ENCODE measurements at places on chromosomes 7 and 10.

- no peak for DNase-seq
These were observed 1255.5 kb upstream of the PHF14 start for GRCh38 chr7:9718071-9718661.

- no peak for DNase-seq
These were observed 8.4 kb upstream of the UCN3 start for GRCh38 chr10:5356302-5356763.

- DNase-seq = no peak
These were observed 78.9 kb downstream of the LRRC17 start for GRCh38 chr7:102991540-102992214.

GRCh38 chr7:2953099-2953498, 90.6 kb downstream of the CARD11 start:
- DNase-seq = no peak

GRCh38 chr7:152987656-152988055, 228.1 kb downstream of the ACTR3B start:
- DNase-seq = no peak

DNA sequence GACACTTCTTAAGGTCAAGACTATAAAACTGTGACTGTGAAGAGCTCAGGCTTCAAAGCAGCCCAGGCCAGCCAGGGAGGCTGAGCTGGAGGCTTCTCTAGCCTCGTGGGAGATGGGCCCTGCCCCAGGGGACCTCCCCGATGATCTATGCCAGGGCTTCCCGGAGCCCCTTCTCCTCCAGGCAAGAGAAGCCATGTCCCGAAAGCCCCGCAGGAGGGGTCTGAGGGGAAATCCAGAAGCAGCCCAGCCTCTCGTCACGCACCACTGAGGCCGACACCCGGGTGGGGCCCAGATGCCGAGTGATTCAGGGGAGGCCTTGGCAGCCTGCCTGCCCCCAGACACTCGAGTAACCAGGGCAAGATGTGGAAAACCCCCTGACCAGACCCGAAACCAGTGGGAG, 63.7 kb downstream of the PROSER2 start:
- no peak for DNase-seq

GRCh38 chr7:131745390-131746248, 189.2 kb upstream of the PODXL start:
- no peak for DNase-seq

DNA sequence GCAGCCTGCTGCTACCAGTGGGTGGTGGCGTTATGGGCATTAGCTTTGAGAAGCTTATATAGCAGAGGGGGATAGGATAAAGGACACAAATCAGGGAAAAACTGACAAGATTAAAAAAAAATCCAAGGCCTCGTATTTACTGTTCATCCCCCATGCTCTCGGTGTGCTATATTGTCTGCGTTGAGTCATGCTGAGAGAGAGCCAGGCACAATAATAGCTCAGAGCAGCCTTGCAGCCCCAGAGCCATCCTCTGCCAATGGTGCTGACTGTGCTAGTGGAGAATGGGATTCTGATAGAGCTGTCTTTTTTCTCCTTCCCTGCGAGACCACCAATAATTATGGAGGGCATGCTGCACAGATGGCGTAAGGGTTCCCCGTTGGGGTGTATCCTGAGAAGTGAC, 51.7 kb upstream of the FZD1 start:
- no peak for DNase-seq

GRCh38 chr7:21585070-21585724, 42.4 kb downstream of the DNAH11 start:
- DNase-seq = no peak

DNA sequence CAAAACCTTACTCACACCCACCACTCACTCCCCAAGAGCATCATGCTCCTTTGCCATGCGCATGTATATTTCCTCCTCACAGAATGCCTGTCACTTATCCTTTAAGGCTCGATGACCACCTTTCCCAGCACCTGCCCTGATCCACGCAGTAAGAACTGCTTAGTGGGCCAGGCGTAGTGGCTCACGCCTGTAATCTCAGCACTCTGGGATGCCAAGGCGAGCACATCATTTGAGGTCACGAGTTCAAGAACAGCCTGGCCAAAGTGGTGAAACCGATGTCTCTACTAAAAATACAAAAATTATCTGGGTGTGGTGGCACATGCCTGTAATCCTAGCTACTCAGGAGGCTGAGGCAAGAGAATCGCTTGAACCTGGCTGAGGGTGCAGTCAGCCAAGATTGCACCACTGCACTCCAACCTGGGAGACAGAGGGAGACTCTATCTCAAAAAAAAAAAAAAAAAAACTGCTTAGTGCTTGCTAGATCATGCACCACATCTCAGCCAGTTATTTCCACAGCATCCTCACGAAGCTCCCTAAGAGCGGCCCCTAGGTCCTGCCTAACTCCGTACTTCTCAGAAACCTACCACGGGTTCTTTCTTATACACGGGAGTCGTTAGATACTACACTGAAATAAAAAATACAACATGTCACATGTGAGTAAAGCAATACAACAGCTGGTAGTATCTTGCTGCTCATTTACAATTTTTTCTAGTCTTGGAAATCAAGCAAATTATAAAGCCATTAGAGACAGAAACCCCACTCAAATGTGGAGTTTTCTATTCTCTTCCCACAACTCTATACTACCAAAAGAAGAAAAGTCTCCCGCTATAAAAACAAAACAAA, 37.2 kb downstream of the CYTH3 start:
- DNase-seq = no peak

GRCh38 chr7:10588084-10588483, 385.6 kb upstream of the PHF14 start:
- DNase-seq = no peak

DNA sequence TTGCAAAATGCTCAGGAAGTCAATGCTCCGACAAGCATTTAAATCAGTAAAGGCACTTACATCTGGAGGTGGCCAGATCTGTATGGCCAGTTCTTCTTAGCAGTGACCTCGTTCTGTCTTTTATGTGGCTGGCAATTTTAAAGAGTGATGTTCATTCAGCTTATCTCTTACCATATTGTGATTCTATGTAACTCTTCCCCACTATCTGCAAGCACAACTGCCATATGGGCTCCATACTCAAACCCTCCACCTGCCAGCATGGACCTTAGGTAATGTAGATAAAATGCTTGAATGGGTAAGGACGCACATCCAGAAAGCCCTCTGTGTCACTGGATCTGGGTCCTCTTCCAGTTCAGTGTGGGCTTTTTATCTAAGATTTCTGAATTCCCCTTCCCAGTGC, 42.4 kb upstream of the STK17A start:
- DNase-seq = no peak

DNA sequence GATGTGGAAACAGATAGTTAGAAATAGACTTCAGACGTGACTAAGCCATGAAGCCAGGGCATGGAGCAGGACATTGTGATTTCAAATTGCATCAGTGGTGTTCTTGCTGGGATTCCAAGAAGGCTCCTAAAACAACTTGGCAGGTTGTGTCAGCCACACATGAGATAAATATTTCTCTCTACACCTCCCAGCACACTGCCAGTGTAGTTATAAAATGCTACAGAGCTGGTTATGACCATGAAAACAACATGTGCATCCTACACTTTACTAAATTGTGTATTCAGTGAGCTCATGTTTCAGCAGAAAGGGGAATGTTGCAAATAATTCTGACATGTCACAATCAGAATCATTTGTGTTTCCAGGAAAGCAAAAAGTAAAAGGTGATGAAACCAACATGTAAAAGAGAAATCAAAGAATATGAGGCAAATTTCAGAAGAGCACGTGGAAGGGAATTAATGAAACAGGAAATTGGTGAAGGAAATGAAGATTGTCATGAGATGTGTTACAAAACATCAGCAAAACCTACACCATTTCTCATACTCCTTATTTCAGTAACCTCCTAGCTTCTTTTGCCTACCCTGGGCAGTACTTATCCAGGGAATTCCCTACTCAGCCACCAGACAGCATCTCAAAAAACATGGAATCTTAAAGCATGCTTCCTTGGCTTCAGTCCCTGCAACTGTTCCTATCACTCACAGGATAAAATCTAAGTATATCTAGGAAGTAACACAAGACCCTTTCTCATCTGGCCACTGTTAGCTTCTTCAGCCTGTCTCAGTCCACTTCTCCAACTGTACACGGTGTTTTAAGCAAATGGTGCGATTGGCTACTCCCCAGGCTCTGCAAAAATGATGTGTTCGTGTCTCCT, 5.8 kb upstream of the CYP3A7 start:
- no peak for DNase-seq

DNA sequence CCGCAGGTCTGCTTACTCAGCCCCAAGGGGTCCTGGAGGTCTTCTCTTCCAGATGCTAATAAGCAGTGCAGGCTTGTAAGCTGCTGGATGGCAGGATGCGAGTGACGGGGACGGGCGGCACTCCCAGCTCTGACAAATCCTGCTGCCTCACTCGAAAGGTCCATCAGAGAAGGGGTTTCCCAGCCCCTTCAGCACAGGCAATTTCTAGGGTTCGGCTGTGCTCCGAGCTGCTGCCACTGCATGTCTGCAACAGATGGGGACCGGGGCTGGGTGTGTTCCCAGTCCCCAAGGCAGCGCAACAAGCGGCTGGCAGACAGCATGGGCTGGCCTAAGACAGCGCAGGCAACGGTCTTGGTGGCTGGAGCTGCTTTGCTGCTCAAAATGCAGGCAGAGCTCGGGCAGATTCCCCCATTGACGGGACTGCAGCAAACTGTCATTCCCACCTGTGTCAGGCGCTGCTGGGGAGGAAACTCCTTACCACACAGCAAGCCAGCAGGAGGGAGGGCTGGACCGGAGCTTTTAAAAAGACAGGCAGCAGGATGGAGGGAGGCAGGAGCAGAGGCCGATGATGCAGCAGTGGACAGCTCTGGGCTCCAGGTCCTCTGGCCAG, 62.4 kb downstream of the PRKAG2 start:
- no peak for DNase-seq

- DNase-seq = no peak
These were observed 196.9 kb upstream of the PPP2R2D start for GRCh38 chr10:131703941-131704340.

GRCh38 chr7:127252377-127252713, 396 bp downstream of the GRM8 start:
- no peak for DNase-seq

GRCh38 chr7:157768198-157768597, 431.4 kb downstream of the DNAJB6 start:
- DNase-seq = no peak

DNA sequence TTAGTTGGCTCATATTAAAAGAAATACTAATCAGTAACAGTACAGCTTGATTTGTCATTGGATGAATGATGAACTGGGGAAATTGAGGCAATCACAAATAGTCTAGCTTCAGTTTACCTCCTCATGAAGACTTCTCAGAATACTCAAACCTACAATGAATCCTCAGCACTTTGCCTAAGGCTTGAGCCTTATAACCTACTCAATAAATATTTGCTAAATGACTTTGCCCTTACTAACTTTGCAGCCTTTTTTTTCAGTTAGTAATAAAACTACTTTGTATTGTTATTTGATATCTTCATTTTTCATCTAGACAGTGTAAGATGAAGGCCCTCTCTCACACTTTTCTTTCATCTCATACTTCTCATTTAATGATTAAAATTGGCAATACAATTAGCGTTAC, 1162.5 kb upstream of the C7orf33 start:
- DNase-seq = no peak

- no peak for DNase-seq
These were observed 61.0 kb downstream of the VTI1A start for GRCh38 chr10:112507988-112508387.

GRCh38 chr10:119316729-119317097, 109.3 kb downstream of the GRK5 start:
- no peak for DNase-seq

- DNase-seq = no peak
These were observed 388.2 kb upstream of the TEX47 start for GRCh38 chr7:89183712-89184111.

- no peak for DNase-seq
These were observed 6.9 kb downstream of the GIMAP5 start for GRCh38 chr7:150744041-150744656.

- no peak for DNase-seq
These were observed 14.0 kb downstream of the KNDC1 start for GRCh38 chr10:133173860-133174640.

GRCh38 chr10:104034401-104035193, 51.1 kb downstream of the COL17A1 start:
- no peak for DNase-seq

DNA sequence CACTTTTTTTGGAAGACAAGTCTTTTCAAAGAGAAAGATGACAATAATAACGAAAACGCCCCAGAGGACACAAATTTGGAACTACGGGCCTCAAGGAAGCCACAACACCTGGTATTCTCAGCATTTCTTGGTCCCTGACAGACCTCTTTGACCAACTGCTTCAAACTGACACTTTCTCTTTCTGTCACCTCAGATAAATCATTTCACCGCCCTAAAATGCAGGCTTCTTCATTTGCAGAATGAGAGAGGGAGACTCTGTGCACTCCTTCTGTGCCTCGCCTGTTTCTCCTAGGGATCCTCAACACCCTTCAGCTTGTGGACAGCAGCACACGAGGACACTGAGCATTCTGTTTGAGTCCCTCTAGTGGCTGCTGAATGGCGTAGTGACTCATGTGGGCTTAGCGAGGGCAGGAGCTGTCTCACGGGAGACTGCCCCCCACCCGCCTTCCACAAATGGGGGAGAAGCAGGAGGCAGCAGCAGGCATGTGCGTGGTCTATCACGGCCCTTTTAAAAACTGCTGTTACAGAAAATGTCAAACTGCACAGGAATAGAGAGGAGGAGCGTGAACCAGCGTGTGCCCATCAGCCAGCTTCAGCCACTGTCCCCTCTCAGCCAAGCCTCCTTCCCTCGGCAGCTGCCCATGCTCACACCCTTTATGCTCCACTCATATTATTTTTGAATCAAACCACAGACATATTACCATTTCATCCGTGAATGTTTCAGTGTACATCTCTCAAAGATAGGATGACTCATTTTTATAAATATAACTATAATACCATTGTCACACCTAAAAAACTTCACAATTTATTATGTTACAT, 41.4 kb downstream of the GSDME start:
- no peak for DNase-seq

- DNase-seq = no peak
These were observed 49.3 kb downstream of the CFAP46 start for GRCh38 chr10:132893090-132893489.

- DNase-seq = no peak
These were observed 113.4 kb downstream of the DIP2C start for GRCh38 chr10:576130-576465.

DNA sequence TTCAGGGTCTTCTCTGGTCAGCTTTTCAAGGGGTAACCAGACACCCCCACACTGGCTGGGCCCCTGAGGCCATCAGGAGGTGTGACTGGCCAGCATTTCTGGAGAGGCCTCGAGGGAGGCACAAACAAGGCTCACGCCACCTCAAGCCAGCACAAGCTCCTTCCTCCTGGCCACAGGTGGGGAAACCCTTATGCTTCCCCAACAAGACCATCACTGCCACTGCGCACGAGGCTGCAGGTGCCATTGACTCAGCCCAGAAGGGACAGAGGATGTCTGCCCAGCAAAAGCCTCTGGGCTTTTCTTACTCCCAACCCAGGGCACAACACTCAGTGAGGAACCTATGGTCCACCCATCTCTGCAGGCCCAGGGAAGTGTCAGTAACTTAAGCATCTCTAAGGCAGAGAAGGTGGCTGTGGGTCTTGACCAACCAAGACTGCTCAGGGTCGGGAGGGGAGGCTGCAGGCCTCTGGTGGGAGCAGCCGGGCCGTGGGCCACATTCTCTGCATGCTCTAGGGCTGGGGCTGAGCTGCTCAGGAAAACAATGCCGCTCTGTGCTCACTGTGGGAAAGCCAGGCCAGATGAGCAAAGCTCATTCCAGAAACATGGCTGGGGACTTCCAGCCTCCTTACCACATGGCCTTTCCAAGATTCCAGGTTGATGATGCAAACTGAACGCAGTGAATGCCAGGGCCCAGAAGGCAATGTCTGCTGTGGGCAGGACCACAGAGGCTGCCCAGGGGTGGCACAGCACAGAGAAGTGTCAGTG, 24.2 kb upstream of the RASSF4 start:
- DNase-seq = no peak
